Keratinocyte (primary cell): ENCODE measurements at places on chromosomes 5 and 9.

DNA sequence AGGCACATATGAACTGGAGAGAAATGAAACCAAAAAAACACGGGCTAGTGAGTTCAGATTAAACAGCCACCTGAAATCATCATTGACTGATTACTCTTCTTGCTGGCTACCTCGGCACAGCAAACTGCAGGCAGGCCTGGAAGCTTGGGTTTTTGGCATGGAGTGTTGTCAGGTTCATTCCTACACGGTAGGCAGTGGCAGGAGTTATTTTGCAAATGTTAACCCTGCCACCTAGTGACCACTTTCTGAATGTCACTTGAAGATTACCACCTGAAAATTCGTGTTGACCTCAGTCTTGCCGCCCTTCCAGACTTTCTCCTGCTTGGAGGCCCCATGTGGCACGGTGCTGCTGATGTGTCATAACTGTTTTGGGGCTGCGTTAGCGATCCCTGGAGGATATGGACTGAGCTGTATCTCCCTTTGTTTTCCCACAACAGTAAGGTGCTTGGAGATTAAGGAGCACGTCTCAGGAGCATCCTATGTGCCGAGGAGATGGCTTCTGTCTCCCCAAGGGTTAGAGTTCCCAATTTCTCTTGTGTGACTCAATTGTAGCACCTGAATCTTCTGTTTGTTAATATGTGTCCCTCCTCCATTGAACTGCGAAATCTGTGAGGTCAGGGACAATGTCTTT is 12.7 kb upstream of the CD180 start:
- DNase-seq: peak; percentile 49
- H3K4me1 ChIP-seq: peaks cover 46% of the 10 kb centered on the region
- no peak overlapping the region for H3K4me3 ChIP-seq
- H3K27ac ChIP-seq: no peak overlapping the region
- no peaks in the 10 kb centered on the region for H3K36me3 ChIP-seq
- no peaks in the 10 kb centered on the region for H3K27me3 ChIP-seq

DNA sequence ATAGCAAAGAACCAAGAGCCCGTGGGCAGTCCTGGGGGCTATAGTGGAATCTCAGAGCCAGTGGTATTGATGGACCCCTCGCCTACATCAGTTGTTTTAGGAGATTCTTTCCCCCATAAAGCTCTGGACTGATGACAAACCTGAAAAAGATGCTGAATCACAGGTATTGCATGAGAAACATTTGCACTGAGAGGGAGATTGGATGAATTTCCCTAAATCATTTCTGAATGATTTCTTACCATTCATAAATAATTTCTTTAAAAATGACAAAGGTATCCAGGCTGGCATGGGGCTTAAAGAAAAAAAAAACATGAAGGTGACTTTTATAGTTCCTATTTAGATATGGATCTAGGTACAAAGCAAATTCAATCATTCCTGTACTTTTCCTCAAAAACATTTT is 54.0 kb upstream of the SLIT3 start:
- no peak overlapping the region for H3K4me3 ChIP-seq
- peaks cover 54% of the 10 kb centered on the region for H3K4me1 ChIP-seq
- no peaks in the 10 kb centered on the region for H3K36me3 ChIP-seq
- H3K27ac ChIP-seq: peak overlapping the region; percentile 75
- no peak for DNase-seq

DNA sequence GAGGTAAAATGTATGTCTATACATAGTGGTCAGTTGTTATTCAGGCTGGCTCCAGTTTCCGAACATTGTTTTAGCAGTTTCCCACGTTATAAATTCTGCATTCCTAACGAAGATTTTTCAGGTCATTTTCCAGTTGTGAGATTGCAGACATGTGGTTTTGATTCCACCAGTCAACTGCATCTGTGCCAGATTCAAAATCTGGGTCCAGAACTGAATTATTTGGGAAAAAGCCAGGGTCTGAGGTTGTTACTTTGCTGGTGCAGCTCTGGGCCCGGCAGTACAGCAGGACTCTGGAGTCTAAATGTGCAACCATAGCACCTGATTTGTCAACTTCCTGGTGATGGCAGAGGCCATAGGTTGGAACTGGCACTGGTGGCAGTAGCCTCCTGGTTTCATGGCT is 105.7 kb upstream of the MEGF10 start:
- no peak overlapping the region for H3K27ac ChIP-seq
- peaks cover 5% of the 10 kb centered on the region for H3K27me3 ChIP-seq
- no peak for DNase-seq
- no peak overlapping the region for H3K4me3 ChIP-seq
- no peaks in the 10 kb centered on the region for H3K4me1 ChIP-seq
- no peaks in the 10 kb centered on the region for H3K36me3 ChIP-seq

DNA sequence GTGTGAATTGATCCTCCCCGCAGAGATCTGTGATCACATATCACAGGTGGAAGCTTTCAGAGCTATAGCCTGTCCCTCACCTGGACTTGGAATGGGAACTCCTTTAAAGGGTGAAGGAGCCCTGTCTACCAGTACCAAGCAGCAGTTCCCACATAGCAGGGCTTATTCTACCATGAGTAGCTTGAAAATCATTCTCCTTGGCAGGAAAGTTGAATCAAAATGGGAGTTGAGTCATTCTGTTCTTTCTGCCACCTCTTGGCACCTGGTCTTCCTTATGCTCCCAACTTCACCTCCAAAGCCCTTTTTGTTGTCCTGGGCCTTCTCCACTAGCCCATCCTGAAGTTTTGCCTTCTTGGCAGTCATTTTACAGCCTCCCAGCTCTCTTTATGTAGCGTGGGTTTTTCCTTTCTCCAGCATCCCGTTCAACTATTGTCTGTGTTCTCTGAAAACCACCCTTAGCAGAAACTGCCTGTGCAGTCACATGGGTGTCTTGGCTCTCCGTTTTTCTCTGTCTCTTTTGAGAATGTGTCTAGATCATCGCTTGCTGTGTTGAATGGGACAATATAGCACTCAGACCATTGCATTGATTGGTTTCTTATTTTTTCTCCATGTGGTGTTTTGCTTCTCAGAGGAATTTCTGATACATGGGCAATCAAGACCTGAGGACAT is 222.2 kb downstream of the AOPEP start:
- no peak overlapping the region for H3K27ac ChIP-seq
- H3K27me3 ChIP-seq: no peaks in the 10 kb centered on the region
- DNase-seq: no peak
- peaks cover 58% of the 10 kb centered on the region for H3K4me1 ChIP-seq
- no peaks in the 10 kb centered on the region for H3K36me3 ChIP-seq

- H3K4me1 ChIP-seq: no peaks in the 10 kb centered on the region
- H3K27ac ChIP-seq: no peak overlapping the region
- DNase-seq: peak; percentile 4
- no peaks in the 10 kb centered on the region for H3K36me3 ChIP-seq
Measured at GRCh38 chr5:94218374-94218773, 400.0 kb downstream of the KIAA0825 start.

DNA sequence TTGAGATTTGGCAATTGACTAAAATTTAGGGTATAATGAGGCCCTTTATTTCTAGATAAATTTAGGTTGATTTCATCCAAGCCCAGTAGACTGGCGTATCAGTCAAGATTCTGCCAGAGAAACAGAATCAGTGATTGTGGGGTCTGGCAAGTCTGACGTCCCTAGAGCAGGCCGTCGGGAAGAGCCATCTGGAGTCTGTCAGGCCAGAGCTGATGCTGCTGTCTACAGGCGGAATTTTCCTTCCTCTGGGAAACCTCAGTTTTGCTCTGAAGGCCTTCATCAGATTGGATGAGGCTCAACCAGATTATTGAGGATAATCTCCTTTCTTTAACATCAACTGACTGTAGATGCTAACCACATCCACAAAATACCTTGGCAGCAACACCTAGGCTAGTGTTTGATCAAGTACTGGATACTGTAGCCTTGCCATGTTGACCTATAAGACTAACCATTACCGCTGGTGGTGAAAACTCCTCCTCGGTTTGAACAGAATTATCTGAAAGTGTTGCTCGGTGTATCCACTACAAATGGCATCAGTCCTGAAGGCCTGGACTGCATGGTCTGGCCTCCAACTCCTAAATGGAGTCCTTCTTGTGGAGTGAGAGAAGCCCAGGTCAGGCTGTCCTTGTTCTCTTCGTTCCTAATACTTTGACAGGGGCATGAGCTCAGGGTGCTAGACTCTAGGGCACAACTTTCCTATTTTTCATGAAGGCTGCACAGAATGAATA is 83.2 kb upstream of the ANKH start:
- DNase-seq: no peak
- no peak overlapping the region for H3K4me3 ChIP-seq
- no peaks in the 10 kb centered on the region for H3K27me3 ChIP-seq
- H3K36me3 ChIP-seq: no peaks in the 10 kb centered on the region
- no peak overlapping the region for H3K27ac ChIP-seq

DNA sequence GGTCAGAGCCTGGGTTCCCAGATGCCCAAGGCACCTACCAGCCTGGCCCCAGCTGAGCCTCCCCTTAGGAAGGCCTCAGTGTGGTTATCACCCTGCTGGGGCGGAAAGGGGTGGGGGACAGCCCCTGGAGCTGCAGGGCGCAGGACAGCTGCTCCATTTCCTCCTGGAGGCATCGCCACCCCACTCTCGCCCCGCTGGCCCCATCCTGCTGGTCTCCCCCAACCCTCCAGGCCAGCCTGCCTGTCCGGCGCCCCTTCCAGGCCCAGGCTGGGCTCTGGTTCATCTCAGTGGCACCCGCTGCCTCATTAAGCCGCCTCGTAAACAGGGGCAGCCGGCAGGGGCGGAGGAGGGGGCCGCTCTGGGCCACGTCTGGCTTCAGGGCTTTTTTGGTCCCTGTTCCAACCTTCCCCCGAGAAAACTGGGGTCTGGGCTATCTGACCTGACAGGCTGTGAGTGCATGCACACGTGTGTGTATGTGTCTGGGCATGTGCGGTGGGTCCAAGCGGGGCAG is 30.8 kb upstream of the ENHO start:
- peaks cover 45% of the 10 kb centered on the region for H3K27me3 ChIP-seq
- H3K36me3 ChIP-seq: no peaks in the 10 kb centered on the region
- H3K4me3 ChIP-seq: no peak overlapping the region
- DNase-seq: no peak
- no peak overlapping the region for H3K27ac ChIP-seq

- no peaks in the 10 kb centered on the region for H3K36me3 ChIP-seq
- no peaks in the 10 kb centered on the region for H3K27me3 ChIP-seq
- peaks cover 3% of the 10 kb centered on the region for H3K4me1 ChIP-seq
- no peak for DNase-seq
- H3K27ac ChIP-seq: no peak overlapping the region
- H3K4me3 ChIP-seq: no peak overlapping the region
Measured at GRCh38 chr5:52710972-52711596, 76.6 kb upstream of the ITGA1 start.

- no peak overlapping the region for H3K27ac ChIP-seq
- peaks cover 10% of the 10 kb centered on the region for H3K4me1 ChIP-seq
Measured at GRCh38 chr5:34496701-34497469, 159.2 kb upstream of the RAI14 start.

- no peaks in the 10 kb centered on the region for H3K27me3 ChIP-seq
- H3K36me3 ChIP-seq: no peaks in the 10 kb centered on the region
- peak overlapping the region; percentile 99 for H3K27ac ChIP-seq
Measured at GRCh38 chr5:16492398-16493140, 27.0 kb upstream of the ZNF622 start.

DNA sequence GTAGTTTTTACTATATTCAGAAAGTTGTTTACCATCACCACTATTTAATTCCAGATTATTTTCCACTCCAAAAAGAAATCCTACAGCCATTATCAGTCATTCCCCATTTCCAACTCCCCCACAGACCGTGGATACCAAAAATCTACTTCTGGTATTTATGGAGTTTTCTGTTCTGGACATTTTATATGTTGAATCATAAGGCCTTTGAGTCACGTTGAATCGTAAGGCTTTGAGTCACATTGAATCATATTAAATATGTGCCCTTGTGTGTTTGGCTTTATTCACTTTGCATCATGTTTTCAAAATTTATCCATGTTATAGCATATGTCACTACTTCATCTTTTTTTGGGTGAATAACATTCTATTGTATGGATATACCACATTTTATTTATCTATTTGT is 454.1 kb upstream of the NUDT12 start:
- H3K27me3 ChIP-seq: no peaks in the 10 kb centered on the region
- H3K27ac ChIP-seq: no peak overlapping the region
- H3K4me3 ChIP-seq: no peak overlapping the region
- H3K4me1 ChIP-seq: no peaks in the 10 kb centered on the region
- H3K36me3 ChIP-seq: no peaks in the 10 kb centered on the region

DNA sequence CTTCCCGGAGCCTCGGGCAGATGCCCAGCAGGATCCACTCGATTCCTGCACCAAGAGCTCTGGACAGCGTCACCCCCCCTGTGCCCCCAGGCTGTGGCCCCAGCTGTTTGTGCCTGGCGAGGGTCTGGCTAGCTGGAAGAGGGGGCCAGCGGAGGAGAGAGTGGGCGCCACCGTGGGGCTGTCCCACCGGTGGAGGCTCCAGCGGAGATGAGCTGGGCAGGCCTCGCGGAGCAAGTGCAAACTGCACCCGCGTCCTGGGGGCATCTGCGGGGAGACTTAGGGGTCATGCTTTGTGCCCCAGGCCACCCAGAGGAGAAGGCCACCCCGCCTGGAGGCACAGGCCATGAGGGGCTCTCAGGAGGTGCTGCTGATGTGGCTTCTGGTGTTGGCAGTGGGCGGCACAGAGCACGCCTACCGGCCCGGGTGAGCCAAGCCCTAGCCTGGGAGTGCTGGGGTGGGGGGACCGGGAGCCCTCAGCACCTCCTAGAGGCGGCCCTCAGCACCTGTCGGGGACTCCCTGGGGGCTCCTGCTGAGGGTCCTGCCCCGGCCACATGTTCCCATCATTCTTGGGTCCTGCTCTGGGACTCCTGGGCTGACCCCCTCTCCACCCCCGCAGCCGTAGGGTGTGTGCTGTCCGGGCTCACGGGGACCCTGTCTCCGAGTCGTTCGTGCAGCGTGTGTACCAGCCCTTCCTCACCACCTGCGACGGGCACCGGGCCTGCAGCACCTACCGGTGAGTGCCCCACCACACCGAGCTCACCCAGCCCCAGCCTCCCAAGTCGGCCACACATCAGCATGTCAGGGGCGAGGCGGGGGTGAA is 5.4 kb downstream of the EGFL7 start:
- H3K27ac ChIP-seq: no peak overlapping the region
- H3K36me3 ChIP-seq: no peaks in the 10 kb centered on the region
- H3K27me3 ChIP-seq: peaks cover 43% of the 10 kb centered on the region
- H3K4me1 ChIP-seq: no peaks in the 10 kb centered on the region

GRCh38 chr9:85715587-85715986 is 26.2 kb downstream of the AGTPBP1 start:
- H3K4me3 ChIP-seq: no peak overlapping the region
- H3K4me1 ChIP-seq: no peaks in the 10 kb centered on the region
- H3K36me3 ChIP-seq: no peaks in the 10 kb centered on the region
- no peak for DNase-seq

GRCh38 chr5:10106806-10107205 is 142.9 kb downstream of the ATPSCKMT start:
- no peak overlapping the region for H3K27ac ChIP-seq
- H3K4me1 ChIP-seq: no peaks in the 10 kb centered on the region
- no peaks in the 10 kb centered on the region for H3K27me3 ChIP-seq
- no peak overlapping the region for H3K4me3 ChIP-seq

- H3K4me3 ChIP-seq: no peak overlapping the region
- no peaks in the 10 kb centered on the region for H3K36me3 ChIP-seq
Measured at GRCh38 chr9:117671468-117671867, 32.7 kb upstream of the TLR4 start.

- no peak overlapping the region for H3K4me3 ChIP-seq
- no peak for DNase-seq
- no peak overlapping the region for H3K27ac ChIP-seq
- no peaks in the 10 kb centered on the region for H3K36me3 ChIP-seq
- H3K27me3 ChIP-seq: no peaks in the 10 kb centered on the region
Measured at GRCh38 chr5:139268364-139269202, 25.0 kb upstream of the MATR3 start.

- peaks cover 9% of the 10 kb centered on the region for H3K4me1 ChIP-seq
- no peak overlapping the region for H3K27ac ChIP-seq
- peaks cover 1% of the 10 kb centered on the region for H3K27me3 ChIP-seq
Measured at GRCh38 chr9:91834740-91835139, 115.3 kb downstream of the ROR2 start.
